ENCODE measurements at places on chromosomes 3 and 15.

GRCh38 chr15:43625106-43625505, 6.5 kb upstream of the STRC start:
- no peak for DNase-seq

- no peak for DNase-seq
Observed at GRCh38 chr15:33040496-33040895, 154.0 kb downstream of the FMN1 start.

DNA sequence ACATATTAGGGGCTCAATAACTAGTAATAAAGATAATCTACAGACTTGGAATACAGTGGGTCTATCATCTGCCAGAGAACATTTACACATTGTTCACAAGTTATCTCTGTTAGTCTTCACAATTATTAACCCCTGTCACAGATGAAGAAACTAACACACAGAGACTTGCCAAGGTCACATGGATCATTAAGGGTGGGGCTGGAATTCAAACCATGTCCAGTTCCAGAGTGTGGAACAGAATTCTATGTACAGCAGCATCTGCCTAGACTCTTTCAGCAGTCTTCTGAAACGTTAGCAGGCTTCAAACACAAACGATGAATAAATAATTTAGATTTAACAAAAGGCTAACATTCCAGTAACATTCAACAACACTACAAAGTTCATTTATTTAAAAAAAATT, 673.9 kb upstream of the NR2F2 start:
- no peak for DNase-seq

DNA sequence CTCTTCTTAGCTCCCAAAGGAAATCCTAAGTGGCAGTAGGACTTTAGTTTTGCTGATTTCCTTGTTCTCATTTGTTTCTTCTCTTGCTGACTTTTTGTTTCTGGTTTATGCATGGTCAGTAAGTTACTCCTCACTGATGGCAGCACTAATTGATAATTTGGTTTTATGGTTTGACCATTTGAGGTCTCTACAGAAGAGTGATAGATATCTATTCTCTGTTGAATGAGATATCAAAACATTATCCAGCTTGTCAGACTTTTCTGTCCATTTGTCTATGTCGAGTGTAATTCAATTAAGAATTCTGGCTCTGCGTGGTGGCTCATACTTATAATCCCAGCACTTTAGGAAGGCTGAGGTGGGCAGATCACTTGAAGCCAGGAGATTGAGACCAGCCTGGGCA, 84.5 kb upstream of the PLXND1 start:
- DNase-seq = no peak

GRCh38 chr15:46088486-46089445, 453.9 kb downstream of the SQOR start:
- no peak for DNase-seq

GRCh38 chr3:139463466-139463865, 12.8 kb downstream of the RBP2 start:
- DNase-seq = no peak

- no peak for DNase-seq
Observed at GRCh38 chr3:127458696-127459604, 131.6 kb downstream of the TPRA1 start.

DNA sequence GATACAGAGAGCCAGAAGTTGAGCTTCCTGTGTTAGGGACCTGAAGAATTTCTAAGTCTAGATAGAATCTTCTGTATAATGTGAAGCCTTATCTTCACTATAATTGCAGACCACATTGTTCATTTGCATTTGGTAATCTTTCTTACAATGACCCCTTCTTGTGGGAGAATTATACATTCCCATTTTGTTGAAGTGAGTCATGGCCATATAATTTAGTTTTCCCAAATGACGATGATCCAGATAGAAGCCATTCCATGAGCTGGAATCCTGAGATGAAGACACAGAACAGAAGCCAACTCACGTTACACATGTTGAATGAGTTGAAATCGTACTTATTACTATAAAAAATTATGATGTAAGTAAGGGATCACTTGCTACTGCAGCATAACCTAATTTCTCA, 187.8 kb downstream of the TUSC7 start:
- no peak for DNase-seq

- DNase-seq = no peak
Observed at GRCh38 chr3:116426036-116426435, 19.3 kb downstream of the LSAMP start.

Data from stimulated activated CD4-positive, alpha-beta T cell treated with anti-CD3 and anti-CD28 coated beads, TNF-alpha, amount 100 ng/mL, for 24 hours (primary cell).